MCF 10A (cell line): ENCODE measurements at places on chromosomes 5 and 9. TPM values are rescaled to one million over a fixed set of nuclear protein-coding genes. Genes with fewer than 3 reads are reported as not detected.

SLC23A1 gene
- not detected in 2 replicates for total RNA-seq

GRCh38 chr5:61332851-61333320 lies 828 bp downstream of the ZSWIM6 start:
- H3K27ac ChIP-seq: no peak overlapping the region
- H3K4me1 ChIP-seq: peaks cover 43% of the 10 kb centered on the region
- H3K36me3 ChIP-seq: peaks cover 13% of the 10 kb centered on the region
- H3K27me3 ChIP-seq: no peaks in the 10 kb centered on the region

DNA sequence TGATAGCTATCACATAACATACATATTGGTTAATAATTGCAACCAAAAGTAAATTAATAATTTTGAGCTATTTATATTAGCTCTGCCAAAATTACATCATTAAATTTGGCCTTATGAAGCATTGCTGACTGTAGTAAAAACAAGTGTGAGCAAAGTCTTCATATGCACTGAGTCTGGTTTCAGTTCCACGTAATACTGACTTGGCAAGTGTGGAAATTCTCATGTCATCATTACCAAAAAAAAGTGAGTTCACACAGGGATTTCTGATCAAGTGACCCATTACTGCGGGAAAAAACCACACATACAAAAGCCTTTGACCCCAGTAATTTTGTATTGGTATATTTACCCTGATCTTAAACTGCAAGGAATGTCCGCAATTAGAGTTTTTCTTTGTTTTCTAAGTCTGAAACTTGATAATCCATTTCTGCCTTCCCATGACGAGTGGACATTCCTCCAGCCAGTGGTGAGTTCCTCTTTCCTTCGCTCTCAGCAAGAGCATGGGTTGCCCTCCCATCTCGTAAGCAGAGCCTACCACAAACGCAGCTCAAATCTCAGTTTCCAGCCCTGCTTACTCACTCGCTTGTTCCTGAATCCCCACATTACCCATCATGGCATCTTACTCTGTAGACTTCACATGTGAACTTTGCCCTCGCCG lies 220.2 kb upstream of the DMRT1 start:
- no peak for DNase-seq
- no peak overlapping the region for H3K4me3 ChIP-seq
- H3K27me3 ChIP-seq: no peaks in the 10 kb centered on the region
- H3K36me3 ChIP-seq: peaks cover 25% of the 10 kb centered on the region
- H3K27ac ChIP-seq: no peak overlapping the region
- peaks cover 10% of the 10 kb centered on the region for H3K4me1 ChIP-seq

CCDC183 gene
- total RNA-seq: 0.26 and 1.3 TPM in 2 replicates

TIMD4 gene
- not detected in 2 replicates for total RNA-seq

- H3K4me1 ChIP-seq: peaks cover 6% of the 10 kb centered on the region
- H3K36me3 ChIP-seq: no peaks in the 10 kb centered on the region
- H3K27me3 ChIP-seq: no peaks in the 10 kb centered on the region
- H3K4me3 ChIP-seq: no peak overlapping the region
- DNase-seq: no peak
Measured at GRCh38 chr5:43412644-43413043, 453 bp upstream of the CCL28 start.

GRCh38 chr5:64971513-64971912 lies 202.8 kb downstream of the CWC27 start:
- no peak overlapping the region for H3K4me3 ChIP-seq
- no peak overlapping the region for H3K27ac ChIP-seq

CYLC2 gene
- total RNA-seq: not detected in 2 replicates

DNA sequence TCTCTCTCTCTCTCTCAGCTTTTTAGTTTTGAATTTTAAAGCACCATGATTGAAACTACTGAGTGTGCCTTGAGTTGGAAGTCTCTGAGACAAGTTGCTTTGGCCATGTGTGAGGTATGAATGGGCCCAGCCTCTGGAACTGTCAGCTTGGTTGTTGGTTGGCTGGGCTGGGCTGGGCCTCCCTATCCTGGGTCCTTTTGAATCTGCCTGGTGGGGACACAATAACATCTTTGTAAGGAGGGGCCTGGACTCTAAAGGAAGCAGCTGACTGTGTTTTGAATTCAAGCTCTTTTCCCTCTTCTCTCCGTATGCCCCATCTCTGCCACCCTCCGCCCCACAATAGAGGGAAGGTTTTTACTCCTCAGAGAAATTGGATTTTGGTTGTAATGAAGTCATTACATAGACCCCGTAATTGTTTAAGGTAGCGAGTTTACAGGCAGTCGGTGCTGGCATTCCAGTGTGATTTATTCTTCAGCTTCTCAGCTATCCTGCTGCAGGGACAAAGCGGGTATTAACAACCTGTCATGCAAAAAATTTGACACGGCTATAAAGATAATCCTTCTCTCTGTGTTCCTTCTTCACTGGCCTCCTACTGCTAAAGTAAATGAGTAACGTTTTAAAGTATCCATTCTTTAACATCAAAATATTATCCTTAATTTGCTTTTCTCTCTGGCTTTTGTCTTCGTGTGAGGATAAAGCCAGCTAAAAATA lies 105.4 kb downstream of the DAPK1 start:
- H3K36me3 ChIP-seq: no peaks in the 10 kb centered on the region
- H3K4me1 ChIP-seq: peaks cover 17% of the 10 kb centered on the region
- no peak for DNase-seq
- H3K27me3 ChIP-seq: no peaks in the 10 kb centered on the region
- no peak overlapping the region for H3K4me3 ChIP-seq
- H3K27ac ChIP-seq: no peak overlapping the region
